ENCODE measurements at places on chromosomes 6 and 20.

GRCh38 chr6:39812853-39813533 is 20.8 kb downstream of the DAAM2 start:
- no peak for DNase-seq

DNA sequence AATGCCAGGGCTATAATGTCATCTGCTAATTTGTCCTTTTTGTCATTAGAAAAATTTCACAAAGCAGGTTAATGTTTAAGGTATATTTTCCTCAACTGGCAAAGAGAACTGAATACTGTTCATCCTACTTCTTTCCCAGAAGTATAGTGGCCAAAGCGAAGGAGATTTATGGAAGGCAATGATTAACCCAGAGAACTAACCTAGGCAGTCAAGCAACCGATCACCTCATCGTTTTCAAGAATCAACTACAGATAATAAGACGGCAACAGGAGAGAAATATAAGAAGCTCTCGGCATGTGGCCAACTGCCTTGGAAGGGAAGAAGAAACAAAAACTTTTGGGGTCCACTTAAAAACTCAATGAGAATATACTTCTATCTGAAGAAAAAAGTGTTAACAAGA is 38.2 kb downstream of the REV3L start:
- no peak for DNase-seq

DNA sequence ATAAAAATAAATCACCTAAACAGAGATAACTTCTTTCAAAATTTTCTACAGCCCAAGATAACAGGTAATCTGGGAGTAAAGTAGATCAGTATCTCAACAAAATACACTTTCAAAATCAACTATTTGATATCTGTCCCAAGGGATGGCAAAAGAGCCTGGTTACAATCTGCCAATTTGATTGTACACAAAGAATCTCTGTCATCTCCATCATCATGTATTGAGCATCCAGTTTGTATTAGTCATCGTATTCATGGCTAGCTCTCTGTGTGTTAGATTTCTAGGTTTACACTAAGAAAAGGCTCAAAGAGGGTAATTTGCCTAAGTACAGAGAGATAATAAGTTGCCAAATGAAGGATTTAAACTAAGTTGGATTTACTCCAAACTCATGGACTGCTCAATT is 329.0 kb upstream of the NRSN1 start:
- DNase-seq, result no peak

DNA sequence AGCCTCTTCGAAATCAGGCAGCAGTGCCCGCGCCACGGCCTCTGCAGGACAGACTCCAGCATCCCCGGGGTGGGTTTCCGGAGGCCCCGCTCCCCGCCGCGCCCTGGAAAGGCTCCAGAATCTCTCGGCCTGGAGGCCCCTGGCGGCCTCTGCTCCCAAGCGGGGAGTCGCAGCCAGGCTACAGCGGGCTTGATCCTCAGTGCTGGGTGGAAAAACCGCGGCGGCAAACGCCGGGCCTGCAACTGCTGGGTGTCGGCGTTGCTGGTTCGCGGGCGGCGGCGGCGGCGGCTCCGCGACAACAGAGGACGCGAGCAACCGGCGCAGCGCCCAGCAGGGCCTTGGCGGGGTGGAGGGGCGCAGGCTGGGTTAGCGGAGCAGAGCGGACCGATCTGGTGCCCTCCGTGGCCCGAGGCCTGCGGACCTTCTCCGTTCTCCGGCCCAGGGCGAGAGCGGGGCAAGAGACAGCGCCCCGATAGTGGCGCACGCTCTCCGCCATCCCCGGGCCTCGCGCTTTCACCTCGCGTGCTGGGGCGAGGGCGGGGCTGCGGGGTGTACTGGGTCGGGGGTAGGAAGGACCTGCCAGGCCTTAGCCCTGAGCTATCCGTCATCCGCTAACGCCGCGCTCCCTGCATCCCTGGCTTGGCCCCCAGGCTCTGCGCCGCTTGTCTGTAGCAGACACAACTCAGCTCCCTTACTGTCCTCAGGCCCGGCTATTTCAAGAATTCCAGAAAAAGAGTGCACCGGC is 3.4 kb upstream of the ZNF292 start:
- DNase-seq, result peak; percentile 78

DNA sequence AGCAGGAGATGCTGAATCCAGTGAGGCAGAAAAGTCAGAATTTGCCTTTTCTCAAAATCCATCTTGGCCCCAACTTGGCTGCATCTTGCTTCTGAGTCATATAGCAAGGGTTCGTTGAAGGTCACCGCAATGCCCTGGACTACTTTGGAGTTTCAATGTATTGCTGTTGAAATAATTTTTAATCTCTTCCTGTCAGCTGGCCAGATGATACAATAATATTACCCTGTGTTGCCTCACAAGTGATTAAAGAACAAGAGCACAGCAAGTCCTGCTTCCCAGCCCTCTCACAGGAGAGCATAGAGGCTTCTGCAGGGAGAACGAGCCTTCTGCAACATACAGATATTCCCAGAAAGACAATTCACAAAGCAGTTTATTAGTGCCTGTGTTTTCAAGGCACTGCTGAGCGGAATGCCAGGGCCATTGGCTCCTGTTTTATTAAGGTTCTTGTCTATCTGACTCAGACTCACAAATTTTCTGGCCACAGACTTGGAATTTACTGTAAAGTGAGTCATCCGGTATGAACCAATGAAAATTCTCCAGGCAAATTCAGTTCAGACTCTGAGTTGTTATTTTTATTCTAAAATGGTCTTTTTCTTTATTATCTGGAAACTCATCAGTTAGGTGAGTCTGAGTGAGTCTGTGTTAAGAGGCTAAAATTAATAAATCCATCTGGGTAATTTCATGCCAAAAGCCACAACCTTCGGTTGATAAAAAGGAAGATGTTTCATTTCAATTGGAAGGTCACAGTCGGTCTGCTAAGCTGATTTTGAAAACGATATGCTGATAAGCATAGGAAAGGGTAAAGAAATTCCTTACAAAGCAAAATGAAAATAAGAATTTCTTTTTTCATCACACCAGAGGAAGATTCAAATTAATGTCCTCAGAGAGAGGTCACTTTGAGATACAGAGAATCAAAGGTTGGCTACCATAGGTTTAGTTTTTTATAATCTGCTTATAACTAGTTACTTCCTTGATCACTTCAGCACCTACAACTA is 289.4 kb upstream of the STXBP5 start:
- no peak for DNase-seq

DNA sequence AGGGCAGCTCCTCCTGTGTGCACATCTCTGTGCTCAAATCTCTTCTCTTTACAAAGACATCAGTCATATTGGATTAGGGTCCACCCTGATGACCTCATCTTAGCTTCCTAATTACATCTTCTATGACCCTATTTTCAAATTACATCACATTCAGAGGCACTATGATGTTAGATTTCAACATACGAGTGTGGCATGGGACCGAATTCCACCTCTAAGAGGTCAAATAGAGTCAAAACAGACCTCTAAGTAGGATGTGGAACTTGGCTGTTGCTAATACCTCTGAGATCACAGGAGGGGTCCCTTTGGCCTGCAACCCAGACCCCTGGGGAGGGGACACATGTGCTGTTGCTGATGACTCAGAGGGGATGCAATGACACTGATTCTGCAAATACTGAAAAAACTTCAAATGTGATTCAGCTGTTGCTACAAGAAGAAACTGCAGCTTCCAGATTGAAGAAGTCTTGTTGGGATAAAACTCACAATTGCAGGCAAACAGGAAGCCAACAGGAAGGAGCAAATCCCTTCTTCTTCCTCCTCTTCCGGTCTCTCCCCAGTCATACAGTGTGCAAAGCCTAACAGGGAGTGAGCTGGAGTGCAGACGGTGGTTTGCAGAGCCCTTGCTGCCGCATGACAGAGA is 216.2 kb downstream of the MYLK4 start:
- DNase-seq, result no peak

- no peak for DNase-seq
Observed at GRCh38 chr6:53440336-53440945, 91.7 kb upstream of the ELOVL5 start.

DNA sequence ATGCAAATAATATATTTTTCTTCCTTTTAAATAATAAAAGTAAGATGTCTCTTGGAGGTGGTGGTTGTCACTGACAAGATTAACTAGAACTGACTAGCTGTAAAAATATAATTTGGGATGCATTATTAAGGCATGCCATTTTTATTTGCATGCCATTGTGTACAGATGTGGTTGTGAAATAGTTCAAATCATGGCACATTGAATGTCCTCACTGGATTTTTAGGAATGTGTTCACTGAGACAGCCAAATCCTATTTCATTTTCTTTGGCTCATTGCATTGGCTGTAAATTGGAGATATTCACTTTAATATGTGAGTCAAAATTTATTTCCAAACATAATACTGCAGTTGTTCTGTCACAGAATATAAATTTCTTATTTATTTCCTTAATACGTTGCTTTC is 62.3 kb downstream of the ESR1 start:
- no peak for DNase-seq

DNA sequence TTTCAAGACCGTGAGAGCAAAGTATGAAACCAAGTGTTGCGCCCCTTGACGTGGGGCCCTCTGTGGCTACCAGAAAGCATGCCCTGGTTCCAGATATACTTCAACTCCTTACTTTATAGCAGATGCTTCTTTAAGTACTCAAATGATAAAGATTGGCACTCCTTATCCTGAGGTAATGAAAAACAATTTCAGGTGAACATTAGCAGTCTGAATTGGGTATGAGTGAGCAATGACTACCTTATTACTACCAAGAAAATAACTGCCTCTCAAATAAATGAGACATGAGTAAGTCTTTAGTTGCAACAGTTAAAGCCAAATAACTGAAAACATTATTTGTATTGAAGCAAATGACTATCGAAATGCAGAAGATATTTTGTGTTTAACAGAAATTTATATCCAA is 408.7 kb downstream of the MMUT start:
- DNase-seq, result no peak

- DNase-seq, result no peak
Observed at GRCh38 chr6:2823104-2823850, 18.4 kb downstream of the SERPINB1 start.

- DNase-seq, result no peak
Observed at GRCh38 chr6:80988892-80989291, 763.6 kb downstream of the TENT5A start.

DNA sequence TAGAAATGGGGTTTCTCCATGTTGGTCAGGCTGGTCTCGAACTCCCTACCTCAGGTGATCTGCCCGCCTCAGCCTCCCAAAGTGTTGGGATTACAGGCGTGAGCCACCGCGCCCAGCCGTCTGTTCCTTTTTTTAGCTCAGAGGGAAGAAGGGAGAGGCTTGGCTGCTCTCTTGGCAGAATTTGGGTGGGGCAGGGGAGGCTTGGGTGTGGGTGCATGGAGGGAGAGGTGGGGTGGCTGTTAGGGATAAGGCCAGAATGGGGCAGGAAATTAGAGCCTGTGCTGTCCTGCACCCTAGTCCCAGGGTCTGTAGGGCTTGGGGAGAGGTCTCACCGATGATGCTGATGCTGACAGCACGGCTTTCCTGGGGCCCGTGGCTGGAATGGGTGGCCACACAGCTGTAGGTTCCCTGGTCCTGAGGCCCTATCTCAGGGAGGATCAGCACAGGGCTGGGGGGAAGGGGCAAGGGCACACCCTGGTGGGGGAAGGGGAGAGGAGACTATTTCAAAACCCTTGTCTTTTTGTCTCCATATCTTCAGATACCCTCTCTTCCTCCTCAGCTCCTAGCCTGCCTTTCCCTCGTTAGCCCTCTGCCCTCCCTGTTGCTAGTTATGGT is 2.0 kb downstream of the AGER start:
- no peak for DNase-seq

GRCh38 chr6:125924169-125924568 is 32.4 kb upstream of the HINT3 start:
- no peak for DNase-seq

- DNase-seq, result no peak
Observed at GRCh38 chr6:106572875-106573585, 56.3 kb downstream of the RTN4IP1 start.

DNA sequence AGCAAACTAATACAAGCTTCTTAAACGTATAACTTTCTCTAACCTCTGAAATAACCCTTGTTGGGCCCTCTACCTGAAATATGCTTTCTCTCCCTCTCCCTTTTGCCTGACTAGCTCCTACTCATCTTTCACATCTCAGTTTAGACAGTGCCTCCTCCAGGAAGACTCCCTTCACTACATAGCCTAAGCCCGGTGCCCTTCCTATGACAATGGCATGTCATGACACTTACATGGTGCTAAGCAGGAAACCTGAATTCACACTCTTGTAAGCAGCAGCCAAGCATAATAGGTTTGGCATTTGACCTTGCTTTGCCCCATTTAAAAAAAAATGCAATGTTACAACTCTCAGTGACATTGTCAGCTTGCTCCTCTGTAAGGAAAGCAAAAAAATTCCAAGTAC is 33.1 kb upstream of the FBXL4 start:
- no peak for DNase-seq

- no peak for DNase-seq
Observed at GRCh38 chr20:57792386-57793080, 82.7 kb upstream of the PMEPA1 start.

DNA sequence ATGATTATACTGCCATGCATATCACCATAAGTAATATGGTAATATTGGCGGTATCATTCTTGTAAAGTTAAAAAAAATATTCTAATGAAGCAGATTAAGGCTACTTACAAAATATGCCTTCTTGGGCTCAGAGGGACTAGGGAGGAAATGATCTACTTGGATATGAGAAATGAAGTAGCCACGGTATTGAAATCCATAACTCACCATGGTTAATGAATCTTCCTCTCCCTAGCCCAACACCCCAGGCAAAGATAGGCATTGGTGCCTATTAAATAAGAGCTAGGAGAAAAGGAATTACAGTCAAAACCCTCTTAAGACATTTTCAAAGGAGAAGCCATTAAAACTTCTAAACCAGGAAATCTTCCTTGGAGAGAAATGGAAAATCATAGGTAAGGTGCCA is 280.5 kb downstream of the TFAP2B start:
- no peak for DNase-seq

DNA sequence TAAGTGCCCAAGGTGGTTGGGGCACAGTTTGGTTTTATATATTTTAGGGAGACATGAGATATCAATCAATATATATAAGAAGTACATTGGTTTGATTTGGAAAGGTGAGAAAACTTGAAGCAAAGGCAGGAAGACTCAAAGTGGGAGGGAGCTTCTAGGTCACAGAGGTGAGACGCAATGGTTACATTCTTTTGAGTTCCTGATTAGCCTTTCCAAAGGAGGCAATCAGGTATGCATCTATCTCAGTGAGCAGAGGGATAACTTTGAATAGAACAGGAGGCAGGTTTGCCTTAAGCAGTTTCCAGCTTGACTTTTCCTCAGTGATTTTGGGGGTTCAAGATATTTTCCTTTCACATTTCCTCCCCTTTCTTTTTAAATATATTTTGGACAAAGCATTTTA is 58.0 kb upstream of the SLC35F1 start:
- DNase-seq, result no peak

DNA sequence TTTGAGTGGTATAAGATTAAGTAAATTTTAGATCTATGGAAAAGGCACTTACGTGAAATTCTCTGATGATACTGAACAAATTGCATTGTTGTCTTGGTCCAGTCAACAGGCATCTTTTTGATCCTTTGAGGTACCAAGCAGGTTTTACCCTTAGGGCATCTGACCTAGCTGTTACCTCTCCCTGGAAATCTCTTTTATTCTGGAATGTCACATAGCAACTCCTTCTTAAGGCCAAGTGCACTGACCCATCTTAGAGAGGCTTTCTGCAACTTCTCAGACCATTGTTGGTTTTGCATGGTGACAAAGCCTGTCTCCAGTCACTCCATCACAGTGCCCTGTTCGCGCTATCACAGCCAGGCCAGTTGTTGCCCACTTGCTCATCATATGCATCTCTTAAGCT is 42.0 kb downstream of the TPD52L1 start:
- no peak for DNase-seq

- no peak for DNase-seq
Observed at GRCh38 chr6:66189915-66190314, 482.9 kb upstream of the EYS start.

All from activated naive CD4-positive, alpha-beta T cell treated with anti-CD3 and anti-CD28 coated beads, Interleukin-2, amount 50 U/mL, for 72 hours (primary cell).